ENCODE measurements at places on chromosomes 5 and 9. TPM values are rescaled to one million over a fixed set of nuclear protein-coding genes. Genes with fewer than 3 reads are reported as not detected.

Gene DAPK1
- 25.6 TPM for total RNA-seq

Gene ENHO
- total RNA-seq, result not detected

Gene TMEM252
- not detected for total RNA-seq

Gene LECT2
- total RNA-seq, result not detected

Gene SPINK1
- total RNA-seq, result not detected

Gene CATSPER3
- not detected for total RNA-seq

Gene GDA
- total RNA-seq, result not detected

Gene PTPRD
- 1.8 TPM for total RNA-seq

Gene SMIM33
- not detected for total RNA-seq

Gene PIP5K1B
- total RNA-seq, result not detected

Gene ANKRD33B
- 4.4 TPM for total RNA-seq

Gene FBXL7
- total RNA-seq, result 8.3 TPM

Gene ALDH1A1
- 4.0 TPM for total RNA-seq

Gene TAF1L
- total RNA-seq, result not detected
